ENCODE measurements at places on chromosomes 3 and 15.

DNA sequence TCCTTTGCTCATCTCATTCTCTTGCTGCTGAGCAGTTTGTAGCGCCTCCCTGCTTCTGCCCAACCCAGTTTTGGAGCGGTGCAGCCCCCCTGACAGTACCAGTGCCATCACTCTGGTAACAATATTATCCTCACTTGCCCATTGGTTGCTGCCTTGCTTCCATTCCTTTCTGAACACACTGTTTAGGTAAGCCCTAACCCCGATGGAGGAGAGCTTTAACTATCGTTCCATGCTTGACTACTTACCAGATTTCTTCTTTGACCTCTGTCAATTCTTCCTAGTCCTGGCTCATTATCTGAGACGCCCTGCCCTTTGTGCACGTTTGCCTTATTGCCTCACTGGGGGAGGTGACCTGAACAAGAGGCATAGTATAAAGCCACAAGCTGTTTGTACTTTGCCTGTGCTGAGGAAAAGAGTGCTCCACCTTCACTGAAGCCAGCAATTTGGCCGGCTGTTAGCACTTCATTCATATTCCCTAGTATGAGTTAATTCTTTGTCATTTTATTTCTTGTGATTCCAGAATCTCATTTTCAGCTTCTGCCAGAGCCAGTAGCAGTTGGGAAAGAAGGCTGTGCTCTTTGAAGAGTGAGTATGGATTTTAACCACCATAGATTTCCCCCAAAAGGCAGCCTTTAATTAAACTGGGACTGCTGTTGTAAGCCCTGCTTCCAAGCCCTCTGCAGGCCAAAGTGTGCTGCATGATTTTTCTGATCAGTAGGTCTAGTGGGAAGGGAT is 11.9 kb downstream of the ABHD6 start:
- peak; percentile 22 for DNase-seq

DNA sequence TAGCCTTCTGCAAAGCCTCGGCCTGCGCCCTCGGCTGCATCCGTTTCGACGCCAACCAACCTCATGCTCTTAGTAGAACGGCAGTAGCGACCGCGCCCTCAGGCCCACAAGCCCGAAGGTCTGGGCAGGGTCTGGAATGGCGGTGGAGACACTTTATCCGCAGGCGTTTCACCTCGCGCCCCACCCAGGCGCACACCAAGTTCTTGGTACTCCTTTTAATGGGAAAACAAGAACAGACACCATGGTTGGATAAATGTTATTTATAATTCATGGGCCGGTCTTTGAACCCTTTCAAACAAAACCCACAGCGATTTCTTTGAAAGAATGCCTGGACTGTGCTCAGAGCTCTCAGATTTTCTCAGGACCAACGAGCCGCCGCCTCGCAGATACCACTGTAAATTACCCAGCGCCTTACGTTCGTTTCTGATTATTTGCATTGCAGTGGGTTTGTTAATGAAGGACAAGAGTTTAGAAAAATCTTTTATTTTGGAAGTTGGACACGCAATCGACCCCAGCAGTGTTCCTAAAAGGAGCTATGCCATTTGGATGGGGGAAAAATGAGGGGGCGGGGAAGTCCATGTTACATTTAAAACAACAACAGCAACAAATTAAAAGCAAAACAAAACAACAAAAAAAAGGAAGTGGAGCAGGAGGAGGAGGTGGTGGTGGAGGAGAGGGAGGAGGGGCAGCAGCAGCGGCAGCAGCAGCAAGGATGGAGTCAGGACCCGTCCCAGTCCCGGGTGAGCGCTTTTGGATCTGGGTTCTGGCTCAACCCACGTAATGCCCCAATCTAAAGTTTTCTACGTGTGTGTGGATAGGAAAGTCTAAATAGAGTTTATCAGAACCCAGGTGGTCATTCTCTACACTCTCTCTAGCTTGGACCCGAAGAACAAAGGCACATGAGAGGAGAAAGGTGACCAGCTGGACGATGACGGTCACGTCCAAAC is 993 bp upstream of the ISL2 start:
- DNase-seq = no peak

- no peak for DNase-seq
These were observed 24.2 kb upstream of the SLC25A26 start for GRCh38 chr3:66196633-66197032.

- no peak for DNase-seq
These were observed 34.2 kb upstream of the SYN2 start for GRCh38 chr3:11969986-11970385.

DNA sequence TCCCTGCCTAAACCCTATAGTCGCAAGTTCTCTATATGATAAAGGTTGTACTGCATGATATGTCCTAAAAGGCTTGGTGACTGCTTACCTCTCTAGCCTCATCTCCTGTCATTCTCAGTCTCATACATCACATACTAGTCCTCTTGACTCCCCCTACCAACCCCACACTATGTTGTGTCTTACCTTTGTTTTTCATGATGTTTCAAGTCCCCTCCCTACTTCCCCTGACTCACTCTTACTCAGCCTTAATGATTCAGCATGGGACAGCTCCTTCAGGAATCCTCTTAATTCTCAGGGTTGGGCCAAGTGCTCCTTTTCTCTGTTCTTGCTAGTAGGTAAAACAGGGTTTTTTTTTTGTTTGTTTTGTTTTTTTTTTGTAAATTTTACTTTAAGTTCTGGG is 49.6 kb downstream of the SLMAP start:
- DNase-seq = peak; percentile 70

- no peak for DNase-seq
These were observed 9.2 kb downstream of the PTX3 start for GRCh38 chr3:157445857-157446256.

- peak; percentile 85 for DNase-seq
These were observed 161.9 kb downstream of the ATG7 start for GRCh38 chr3:11434017-11434526.

DNA sequence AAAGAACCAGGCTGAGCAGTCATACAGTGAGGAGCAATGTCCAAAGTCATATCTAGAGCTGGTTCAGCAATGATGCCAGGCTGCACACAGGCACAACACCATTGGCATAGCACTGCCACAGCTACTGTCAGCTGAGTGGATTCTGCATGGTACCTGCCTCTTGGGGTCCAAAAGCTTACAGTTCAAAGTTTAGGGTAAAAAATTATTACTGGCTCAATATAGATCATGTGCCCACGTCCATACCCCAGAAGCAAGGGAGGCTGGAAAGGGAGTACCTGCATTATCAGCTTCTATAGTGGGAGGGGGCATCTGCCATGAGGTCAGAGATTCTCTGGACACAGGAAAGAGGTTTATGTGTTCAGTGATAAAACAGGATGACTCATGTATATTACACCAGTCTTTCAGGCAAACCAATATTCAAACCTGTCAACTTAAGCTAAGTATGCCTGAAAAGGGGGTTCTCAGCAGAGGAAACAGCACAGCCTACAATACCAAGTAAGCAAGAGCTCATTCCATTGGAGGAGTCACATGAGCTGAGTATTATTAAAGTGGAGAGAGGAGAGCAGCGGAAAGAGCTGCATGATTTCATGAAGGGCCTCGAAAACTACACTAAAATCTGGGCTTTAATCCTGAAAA is 99.0 kb downstream of the ANO10 start:
- no peak for DNase-seq

DNA sequence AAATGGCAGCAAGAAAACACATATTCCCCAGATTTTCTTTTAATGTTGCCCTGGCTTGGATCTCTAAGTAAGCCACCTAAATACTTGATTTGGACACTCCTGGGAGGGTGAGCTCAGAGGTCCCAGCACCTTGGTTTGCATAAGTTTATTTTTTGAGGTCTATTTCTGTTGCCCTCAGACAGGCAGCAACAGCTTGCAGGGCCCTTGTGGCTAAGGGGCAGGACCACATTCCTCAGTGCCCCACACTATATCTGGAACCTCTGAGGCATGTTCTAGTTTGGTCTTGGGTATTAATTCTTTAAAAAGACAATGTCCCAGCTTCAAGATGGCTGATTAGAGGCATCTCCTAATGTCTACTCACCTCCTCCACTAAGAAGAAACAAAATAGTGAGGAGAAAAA is 57.5 kb downstream of the IGSF11 start:
- DNase-seq = no peak

GRCh38 chr3:124288996-124289395 is 297.1 kb upstream of the ROPN1 start:
- DNase-seq = no peak

- DNase-seq = peak; percentile 11
These were observed 39.0 kb upstream of the CBLB start for GRCh38 chr3:105907777-105908176.

Data from AG20443 (cell line).